Fibroblast of skin of left quadriceps (primary cell): ENCODE measurements at places on chromosomes 7 and 10.

DNA sequence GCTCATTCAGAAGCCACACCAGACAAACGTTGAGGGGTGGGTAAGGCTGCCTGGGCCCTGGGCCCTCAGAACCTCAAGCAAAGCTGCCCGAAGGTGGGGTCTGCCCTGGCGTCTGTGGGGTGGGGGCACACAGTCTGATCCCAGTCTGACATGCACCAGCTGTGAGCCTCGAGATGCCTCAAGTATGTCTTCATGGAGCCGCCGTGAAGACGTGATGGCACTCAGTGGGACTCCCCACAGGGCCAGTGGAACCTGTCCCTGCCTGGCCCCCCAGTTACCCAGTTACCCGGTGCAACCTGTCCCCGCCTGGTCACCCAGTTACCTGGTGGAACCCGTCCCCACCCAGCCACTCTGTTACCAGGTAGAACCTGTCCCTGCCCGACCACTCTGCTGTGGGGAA is 351.2 kb downstream of the PTPRN2 start:
- DNase-seq = no peak

DNA sequence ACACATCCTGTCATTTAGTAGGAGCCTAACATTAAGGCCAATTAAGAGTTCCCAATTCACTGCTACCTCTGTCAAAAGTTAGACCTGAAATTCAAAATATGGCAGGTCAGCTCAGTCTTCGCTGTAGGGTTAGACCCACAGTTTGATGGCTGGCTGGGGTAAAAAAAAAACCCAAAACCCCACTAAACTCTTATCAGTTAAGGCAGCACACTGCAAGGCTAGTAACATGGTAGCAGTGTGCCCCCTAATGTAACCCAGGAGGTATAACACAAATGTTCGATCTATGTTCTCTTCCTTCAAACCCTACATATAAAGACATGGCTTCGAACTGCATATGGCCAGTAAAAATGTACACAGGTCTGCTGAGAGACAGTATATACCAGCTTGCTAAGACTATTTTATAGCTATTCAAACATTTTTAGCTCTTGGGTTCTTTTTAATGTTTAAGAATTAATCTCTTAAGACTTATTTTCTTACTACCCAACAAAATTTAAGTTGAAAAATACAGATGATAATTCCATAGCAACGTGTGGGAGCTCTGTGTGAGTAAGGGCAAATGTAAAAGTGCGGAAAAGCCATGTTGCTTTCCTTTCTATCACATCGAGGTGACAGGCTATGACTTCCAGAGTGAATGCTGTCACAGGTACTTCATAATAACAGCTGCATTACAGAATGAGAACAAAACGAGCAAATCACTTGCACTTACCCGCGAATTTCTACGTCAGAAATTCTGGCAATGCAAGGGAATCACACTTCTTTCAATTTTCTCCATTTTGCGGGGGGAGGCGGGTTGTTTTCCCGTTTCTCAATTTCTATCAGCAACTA is 168.4 kb upstream of the IMMP2L start:
- no peak for DNase-seq

- DNase-seq = no peak
These were observed 29.6 kb downstream of the GOLGA7B start for GRCh38 chr10:97879241-97879640.

DNA sequence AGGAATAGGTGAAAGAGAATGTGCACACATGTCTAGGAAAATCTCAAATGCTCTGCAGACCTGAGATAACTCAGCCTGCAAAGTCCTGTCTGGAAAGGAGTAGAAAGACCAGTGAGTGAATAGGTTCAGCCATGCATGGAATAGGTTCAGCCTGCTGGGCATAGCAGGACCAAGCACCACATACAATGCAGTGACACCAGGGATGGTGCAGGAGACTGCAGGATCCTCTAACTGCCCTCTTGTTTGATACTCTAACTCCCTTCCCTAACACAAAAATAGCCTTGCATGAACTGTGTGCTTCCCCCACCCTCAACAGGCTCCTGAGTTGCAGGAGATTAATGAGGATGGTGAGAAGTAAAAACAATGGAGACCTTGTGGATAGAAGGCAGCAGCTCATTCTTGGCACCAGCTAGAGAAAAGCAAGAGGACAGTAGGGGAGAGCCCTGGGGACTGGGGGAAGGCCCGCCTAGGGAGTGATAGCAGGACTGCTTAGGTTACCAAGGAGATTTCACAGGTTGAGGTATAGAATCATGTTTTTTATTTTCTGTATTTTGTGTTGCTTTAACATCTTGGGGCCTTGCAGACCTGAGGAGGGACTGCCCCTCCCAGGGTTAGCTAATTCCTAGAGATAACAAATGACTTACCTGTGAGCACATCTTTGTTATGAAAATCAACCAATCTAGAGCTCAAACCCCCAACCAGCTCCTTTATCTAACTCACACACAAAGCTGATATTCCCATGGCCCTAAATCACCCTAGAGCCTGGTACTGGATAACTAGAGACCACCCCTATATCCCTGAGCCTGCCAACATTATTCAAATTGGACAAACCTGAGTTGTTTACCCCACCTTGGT is 187.8 kb downstream of the PLPP4 start:
- no peak for DNase-seq

- no peak for DNase-seq
These were observed 228.2 kb downstream of the AHR start for GRCh38 chr7:17526621-17527020.

DNA sequence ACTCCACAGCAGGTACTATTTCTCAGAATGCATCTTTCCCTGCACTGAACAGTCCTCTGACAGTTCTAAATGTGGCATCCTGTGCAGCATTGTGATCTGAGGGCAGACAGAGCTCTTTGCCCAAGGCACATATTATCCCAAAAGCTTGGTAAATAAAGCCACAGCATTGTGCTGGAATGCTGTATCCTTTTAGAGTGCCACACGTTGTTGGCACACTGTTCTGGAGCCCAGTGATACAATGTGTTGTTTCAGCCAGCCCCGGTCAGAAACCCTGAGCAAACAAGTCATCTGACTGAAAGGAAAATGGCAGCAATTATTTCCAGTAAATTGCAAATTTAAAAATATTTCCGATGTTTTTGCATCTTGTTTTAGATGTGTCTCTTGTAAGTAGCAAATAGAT is 45.4 kb downstream of the NAMPT start:
- DNase-seq = no peak

GRCh38 chr10:38025283-38025682 is 14.8 kb downstream of the ZNF33A start:
- no peak for DNase-seq

- DNase-seq = no peak
These were observed 1.0 kb downstream of the SEPHS1 start for GRCh38 chr10:13347043-13347499.

GRCh38 chr10:34666008-34666704 is 148.9 kb downstream of the PARD3 start:
- peak; percentile 73 for DNase-seq

DNA sequence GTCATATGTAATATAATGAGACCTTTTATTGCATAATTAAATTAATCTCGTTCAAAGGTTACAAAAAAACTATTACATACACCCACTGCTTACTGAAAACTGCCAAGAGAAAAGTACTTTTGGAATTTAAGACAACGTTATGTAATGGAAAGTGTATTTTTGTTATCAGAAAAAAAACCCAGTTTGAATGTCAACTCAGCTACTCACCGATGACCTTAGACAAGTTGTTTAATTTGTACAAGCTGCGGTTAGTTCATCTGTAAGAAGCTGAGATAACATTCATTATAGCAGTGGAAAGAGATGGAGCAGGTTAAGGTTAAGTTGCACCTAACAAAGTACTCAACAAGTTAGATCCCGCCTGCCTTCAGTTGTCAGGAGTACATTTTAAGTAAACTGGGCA is 1.1 kb downstream of the PSMA2 start:
- DNase-seq = no peak

GRCh38 chr7:37833107-37833817 is 15.1 kb upstream of the NME8 start:
- peak; percentile 20 for DNase-seq

GRCh38 chr7:2471396-2471795 is 4.8 kb downstream of the GRIFIN start:
- DNase-seq = no peak

GRCh38 chr10:80492848-80493521 is 38.9 kb downstream of the TSPAN14 start:
- no peak for DNase-seq

GRCh38 chr7:46812101-46812675 is 769.7 kb downstream of the TNS3 start:
- peak; percentile 12 for DNase-seq

DNA sequence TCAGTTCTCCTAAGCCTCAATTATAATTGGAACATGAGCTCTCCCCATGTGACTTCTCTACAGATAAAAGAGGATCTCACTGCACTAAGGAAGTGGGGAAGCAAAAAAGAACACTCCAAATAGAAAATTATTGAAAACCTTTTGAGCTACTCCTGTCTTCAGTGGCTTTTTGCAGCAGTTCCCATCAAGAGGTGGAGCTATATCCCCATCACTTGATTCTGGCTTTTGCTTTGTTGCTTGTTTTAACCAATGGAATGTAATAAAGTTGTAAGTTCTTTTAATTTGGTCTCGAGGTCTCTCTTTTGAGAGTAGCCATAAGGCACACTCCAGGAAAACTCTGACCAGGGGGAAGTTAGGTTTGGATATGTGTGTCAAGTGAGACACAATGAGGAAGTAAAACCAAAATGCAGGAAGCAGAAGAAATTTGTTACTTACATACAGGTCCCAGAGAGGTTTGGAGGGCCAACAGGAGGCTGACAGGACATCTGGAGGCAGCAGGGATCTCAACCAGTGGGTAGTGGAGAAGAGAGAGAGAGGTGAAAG is 569.4 kb downstream of the HTR7 start:
- DNase-seq = no peak

GRCh38 chr7:116843378-116843777 is 19.0 kb upstream of the CAPZA2 start:
- no peak for DNase-seq

DNA sequence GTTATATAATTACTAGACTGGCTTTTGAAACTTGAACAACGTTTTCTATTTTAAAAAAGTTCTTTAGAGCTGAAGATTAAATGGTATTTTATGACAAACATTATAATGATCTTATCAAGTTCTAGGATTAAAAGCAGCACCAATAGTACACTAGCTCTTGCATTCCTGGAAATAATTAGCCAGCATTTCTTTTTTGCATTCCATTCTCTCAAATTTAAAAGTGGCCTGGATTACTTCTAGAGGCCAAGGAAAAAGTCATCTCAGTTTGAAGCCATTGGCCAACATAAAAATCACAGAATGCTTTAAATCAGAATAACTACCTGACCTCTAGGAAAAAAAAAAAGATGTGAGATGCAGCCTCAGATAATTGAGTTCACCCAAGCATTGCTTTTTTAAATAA is 1326.4 kb upstream of the SORCS1 start:
- no peak for DNase-seq

DNA sequence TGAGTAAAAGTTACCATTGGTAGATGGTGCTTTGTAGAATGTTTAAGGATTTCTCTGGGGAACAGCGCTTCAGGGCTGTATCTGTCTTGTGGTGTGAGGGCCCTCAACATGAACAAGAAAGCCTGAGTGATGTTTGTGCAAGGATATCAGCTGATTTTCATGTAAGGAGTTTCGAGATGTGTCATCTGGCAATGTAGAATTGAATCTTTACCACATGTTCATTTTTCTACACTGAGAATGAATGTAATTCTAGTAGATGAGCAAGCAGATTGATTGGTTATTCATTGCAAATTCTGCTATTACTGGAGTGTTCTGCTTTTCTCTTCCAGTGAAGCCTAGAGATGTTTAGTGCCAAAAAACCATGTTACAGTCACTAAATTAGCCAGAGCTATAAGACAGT is 87.7 kb downstream of the ST7 start:
- peak; percentile 49 for DNase-seq

- no peak for DNase-seq
These were observed 1.8 kb upstream of the NUB1 start for GRCh38 chr7:151339651-151340382.

DNA sequence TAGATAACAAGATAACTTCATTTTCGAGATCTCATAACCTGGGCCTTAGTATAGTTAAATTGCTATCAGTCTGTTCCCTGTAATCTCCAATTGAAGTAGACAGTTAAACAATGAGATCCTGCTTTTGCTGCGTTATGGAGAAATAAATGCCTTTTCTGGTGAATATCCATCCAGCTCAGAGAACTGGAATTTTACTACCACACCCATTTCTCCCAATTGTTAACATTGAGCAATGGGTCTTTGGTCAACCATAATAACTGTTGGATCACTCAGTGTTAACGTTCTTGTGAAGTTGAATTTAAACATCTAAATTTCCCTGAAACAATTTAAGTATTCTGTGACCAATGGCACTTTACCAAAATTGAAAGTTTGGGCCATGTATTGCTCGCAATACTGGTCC is 3.0 kb downstream of the CALU start:
- DNase-seq = peak; percentile 32

DNA sequence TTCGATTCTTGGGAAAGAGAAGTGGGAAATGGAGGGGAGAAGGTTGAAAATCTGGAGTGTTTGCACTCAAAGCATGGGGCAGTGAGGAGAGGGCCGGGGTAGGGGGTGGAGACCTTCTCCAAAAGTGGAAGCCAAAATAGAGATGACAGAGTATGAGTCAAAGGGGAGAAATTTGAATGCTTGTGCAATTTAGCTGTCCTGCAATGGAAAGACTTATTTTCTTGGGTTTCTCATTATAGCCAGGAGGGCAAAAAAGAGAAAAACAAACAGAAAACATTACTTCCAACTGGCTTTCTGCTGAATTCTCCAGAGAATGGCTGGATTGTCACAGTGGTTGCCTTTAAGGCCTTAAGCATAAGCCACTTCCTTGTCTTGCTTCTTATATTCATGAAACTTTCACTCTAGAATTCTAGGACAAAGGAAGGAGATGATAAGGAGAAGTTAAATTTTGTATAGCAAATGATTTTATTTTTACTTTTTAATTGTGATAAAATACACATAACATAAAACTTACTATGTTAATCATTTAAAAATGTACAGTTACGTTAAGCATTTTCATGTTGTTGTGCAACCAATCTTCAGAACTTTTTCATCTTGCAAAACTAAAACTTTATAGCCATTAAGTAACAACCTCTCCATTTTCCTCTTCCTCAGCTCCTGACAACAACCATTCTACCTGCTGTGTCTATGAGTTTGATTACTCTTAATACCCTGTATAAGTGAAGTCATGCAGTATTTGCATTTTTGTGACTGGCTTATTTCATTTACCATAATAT is 100.2 kb downstream of the GPR85 start:
- DNase-seq = no peak

DNA sequence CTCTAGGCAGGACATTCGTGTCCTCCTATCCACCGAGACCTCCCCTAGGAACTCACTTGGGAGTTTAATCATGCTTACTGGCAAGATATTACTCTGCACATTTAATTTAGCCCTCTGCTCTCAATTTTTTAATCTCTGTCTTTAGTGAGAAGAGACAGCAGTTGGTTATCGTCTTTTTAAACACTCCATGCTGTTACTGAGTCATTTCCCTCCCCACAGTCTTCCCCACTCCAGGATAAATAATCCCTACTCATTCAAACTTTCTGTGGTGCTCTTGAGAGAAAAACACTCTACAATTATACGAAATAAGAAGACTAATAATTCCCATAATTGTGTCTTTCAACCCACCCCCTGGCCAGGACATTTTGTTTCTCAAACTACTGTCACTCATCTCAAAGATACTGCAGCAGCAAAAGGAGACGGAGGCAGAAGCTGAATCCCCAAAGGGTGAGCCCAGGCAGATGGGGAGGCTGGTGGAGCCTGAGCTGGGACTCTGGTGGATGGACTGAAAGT is 84.2 kb downstream of the ANK3 start:
- DNase-seq = no peak

GRCh38 chr7:47423196-47423595 is 158.7 kb downstream of the TNS3 start:
- no peak for DNase-seq

GRCh38 chr10:5953676-5954075 is 23.7 kb downstream of the IL15RA start:
- DNase-seq = no peak

- DNase-seq = no peak
These were observed 81.3 kb upstream of the CUX1 start for GRCh38 chr7:101736084-101736483.
